ENCODE measurements at places on chromosomes 2 and 18.
A peak's percentile ranks its signal among the peaks of the same experiment; 100 is the strongest.

DNA sequence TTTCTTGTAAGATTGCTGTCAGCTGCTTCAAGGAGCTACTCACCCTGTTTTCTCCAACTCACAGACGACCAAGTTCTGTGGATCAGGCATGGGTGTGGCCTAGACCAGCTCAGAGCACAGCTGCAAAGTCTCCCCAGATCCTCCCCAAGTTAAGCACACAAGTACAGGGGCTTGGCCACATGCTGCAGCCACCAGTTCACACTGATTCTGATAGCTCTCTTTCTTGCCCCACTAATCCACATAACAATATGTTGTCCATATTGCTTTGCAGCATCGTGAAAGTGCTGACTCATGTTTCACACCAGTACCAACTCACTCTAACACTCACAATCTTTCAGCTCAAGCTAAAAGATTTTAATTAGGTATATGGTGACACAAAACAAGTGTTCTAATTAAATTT, 437.0 kb downstream of the PARD3B start:
- peak; percentile 43 for DNase-seq

DNA sequence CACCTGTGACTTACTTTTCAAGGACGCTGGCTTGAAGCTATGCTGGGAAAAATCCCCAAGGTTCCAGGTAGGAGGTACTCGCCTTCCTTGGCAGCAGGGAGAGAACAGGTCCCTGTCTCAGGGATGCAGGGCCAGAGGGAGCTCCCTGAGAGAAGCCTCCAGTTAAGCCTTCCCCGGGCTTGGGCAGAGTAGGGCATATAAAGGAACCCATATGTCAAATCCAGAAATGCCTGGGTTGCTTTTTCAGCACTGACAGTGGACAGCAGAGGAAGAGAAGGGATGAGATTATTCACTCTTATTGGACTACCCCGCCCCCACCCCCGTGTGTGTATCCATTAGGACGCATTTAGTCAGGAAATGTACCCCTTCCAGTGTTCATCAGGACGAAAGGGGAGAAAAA, 89.3 kb upstream of the TEX51 start:
- no peak for DNase-seq

DNA sequence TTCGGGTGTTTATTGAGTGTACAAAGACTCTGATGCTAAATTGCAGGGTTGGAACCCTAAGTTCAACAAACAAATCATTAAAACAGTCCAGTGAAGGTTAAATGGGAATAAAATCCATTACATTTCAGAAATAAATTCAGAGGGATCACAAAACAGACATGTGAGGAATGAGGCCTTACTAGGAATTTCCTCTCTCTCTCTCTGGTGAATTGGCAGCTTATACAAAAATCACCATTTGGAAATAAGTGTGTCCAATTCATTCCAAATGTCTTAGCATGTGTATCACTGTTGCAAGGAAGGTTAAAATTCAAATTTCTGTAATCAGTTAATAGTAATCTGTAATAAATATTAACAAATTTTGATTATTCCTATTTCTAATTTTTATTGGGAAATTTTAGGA, 228.6 kb upstream of the PXDN start:
- no peak for DNase-seq

DNA sequence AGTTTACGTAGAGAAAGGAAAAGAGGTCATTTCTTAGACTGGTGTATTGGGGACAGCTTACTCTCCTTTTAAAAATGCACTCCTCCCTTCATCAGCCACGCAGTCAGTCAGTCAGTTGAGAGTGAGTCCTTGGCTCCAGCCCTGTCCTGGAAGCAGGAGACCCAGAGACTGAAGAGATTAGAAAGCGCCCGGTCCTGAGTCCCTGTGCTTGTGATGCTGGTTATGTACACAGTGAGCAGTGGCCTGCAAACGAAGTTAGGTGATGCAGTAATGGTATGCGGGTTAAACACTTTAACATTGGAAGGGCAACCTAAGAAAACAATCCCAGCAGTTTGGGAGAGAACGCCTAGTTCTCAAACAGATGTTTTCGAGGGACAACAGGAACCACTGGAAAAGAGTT, 6.3 kb upstream of the ASB1 start:
- DNase-seq: no peak

GRCh38 chr2:234003972-234004617, 46.4 kb upstream of the SPP2 start:
- DNase-seq: no peak

DNA sequence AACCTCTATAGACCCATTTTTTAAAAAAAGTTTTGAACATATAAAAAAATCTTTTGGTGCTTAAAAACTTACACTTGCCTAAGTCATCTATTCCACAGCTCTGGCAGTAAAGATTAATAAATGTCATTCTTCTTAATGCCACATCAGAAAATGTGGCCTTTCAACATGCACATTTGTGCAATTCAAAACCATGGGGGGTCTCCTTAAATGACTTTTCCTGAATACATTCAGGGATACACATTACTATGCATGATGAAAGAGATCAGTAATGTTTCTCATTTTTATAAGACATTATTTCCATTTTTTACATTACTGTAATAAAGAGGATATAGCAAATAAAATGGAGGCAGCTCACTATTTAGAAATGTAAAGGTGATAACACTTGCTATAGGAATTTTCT, 142.3 kb downstream of the RBM43 start:
- no peak for DNase-seq

DNA sequence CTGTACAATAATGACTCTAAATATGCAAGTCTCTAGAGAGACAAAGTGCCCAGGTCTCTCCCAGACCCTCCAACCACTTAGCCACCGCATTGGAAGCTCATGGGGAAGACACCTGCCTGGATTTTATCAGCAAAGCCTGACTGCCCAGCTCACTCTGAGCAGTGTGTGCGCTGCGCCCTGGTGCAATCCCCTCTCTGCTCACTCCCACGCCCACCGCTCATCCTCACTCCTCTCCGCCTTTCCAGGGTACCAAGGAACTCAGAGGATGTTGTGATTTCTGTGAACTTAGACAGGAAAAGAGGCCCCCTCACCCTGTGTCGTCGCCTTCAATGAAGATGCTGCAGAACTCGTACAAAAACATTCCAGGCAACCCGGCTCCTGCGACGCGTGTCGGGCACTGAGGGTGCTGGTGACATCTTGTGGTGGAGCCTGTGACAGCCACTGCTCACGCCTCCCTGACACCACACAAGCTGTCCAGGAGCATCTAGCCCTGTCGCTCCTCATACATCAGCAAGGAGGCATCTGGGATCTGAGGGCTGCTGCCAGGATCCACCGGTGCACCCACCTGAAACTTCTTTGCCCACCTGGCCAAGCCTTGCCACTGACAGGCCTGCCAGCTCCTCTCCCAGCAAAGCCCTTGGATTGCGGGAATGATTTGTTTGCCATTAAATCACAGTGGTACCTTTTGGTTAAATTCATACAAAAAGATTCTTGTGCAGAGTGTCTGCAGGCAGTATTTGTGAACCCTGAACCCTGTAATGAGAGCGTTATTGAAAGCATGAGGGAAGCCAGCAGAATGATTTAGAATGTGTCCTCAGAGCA, 220.4 kb downstream of the ZNF516 start:
- peak; percentile 76 for DNase-seq

DNA sequence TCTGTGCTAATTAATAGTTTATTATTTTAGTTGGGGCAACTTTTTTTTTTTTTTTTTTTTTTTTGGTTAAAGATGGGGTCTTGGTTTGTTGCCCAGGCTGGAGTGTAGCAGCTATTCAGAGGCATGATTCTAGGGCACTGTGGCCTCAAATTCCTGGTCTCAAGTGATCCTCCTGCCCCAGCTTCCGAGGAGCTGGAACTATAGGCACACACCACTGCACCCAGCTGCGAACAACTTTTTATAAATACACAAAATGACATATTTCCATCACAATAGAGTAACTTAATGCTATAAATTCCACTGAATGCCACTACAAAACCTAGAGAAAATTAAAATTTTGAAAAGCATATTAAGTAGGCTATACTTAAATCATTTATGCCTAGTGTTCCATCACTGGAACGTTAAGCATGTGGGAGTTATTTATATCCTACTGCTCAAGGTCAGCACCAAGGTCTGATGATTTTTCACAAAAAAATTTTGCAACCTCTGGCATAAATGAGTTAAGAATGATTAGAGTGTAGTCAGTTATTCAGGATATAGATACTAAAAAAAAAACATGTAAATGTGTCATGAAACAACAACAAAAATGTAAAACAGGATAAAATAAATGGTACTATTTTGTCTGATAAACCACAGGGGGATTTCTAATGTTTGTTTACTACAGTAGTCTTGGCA, 46.8 kb downstream of the GFPT1 start:
- no peak for DNase-seq

All from WERI-Rb-1 (cell line).